ENCODE measurements at places on chromosomes 13 and 19.
A peak's percentile ranks its signal among the peaks of the same experiment; 100 is the strongest.

DNA sequence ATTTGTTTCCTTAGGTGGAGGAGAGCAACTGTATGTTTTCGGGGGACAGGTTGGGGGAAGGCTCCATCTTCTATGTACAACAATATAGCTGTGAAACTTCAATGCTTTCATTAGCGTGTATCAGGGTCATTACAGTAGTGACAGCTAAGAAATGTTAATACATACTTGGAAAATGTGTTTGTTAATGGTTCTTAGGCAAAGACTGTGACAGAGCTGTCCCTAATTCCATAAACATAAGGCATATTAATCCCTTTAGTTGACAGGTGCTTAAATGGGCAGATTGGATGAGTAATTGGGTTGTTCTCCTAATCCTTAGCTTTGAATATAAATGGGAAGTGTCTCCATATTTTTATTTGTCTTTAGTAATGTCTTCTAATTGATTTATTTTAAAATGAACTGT is 313.7 kb downstream of the HS6ST3 start:
- DNase-seq, result no peak

DNA sequence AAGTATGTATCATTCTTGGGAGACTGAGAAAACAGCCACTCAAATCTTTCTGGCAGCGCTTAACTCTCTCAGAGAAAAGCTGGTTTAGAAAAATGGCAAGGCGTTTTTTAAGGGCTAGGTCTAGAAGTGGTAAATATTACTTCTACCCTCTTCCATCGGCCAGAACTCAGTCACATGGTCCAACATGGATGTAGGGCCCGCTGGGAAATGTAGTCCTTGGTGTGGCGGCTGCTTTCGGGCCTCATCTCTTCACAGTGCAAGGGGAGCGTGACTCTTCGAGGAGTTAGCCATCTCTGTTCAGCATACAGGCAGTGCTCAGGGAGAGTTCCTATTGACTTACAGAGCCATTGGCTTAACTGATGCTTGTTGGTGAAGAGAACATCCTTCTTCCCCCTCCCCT is 6.3 kb downstream of the VSTM2B start:
- DNase-seq, result no peak

DNA sequence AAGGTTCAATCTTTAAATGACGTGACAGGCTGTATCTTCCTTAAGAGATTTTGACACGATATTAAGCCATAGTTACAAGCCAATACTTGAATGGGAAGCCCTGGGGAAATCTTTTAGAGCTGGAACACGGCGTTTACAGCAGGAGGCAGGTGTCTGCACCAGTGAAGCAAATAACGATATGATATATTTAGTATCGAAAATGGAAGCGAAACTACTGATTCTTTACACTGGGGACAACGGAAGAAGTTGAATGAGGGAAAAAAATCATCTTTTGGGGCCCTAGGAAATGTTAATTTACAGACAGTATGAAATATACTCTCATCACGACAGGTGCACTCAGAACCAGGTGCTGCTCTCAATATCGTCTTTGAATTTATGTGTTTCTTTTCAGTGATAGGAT is 793.9 kb upstream of the PCDH20 start:
- DNase-seq, result no peak

GRCh38 chr19:1171755-1172352 is 2.2 kb downstream of the SBNO2 start:
- peak; percentile 52 for DNase-seq

DNA sequence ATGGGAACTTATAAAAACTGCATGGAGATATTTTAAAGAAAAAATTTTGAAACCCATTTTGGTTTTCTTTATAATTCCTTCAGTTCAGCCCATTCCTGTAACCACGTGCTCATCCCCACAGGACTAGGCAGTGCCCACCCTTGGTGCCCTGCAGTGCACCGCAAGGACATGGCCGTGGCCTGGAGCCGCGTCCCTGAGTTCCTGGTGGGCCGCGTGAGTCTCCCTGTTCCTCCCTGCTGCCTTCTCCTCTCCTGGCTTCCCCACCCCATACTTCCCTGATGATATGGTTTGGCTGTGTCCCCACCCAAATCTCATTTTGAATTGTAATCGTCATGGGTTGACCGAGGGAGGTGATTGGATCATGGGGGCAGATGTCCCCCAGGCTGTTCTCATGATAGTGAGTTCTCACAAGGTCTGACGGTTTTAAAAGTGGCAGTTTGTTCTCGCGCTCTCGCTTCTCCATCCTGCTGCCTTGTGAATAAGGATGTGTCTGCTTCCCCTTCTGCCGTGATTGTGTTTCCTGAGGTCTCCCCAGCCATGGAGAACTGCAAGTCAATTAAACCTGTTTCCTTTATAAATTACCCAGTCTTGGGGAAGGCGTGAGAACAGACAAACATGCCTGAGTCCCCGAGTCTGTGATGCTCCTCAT is 31.6 kb upstream of the TFDP1 start:
- peak; percentile 15 for DNase-seq

- no peak for DNase-seq
Observed at GRCh38 chr19:33620611-33621010, 1.1 kb upstream of the CHST8 start.

- no peak for DNase-seq
Observed at GRCh38 chr13:43653395-43653794, 133.4 kb downstream of the ENOX1 start.

- no peak for DNase-seq
Observed at GRCh38 chr13:74258961-74259360, 124.8 kb upstream of the KLF12 start.

DNA sequence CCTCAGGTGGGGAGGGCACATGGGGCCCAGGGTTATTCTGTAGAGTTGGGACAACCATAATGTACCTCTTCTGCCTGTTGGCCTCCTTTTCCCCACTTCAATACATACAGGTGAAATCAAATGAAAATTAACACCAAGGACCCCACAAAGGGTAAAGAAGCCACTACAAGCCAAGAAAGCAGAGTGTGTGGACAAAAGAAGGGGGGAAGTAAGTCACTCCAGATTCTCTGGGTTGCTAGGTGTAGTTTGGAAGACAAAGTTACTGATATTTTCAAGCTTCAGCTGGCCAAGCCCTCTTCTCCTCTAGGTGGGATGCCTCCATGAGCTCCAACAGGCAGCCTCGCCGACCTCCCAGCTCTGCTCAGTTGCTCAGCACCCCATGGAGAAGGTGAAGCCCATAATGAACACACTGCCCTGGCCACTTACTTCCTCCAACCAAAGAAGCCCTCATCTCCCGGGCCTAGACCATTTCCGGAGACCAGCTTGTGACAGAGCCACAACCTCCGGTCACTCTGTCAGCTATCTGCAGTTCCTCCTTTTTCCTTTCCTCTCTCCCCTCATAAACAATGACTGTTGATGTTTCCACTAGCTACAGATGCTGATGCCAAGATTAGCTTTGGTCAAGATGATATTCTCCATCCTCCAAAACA is 66.8 kb upstream of the MED4 start:
- DNase-seq, result peak; percentile 44

GRCh38 chr13:40207001-40207478 is 459.4 kb downstream of the FOXO1 start:
- no peak for DNase-seq

GRCh38 chr13:58085819-58086218 is 454.3 kb downstream of the PCDH17 start:
- DNase-seq, result no peak

GRCh38 chr19:14530005-14530348 is 583 bp downstream of the TECR start:
- DNase-seq, result no peak

DNA sequence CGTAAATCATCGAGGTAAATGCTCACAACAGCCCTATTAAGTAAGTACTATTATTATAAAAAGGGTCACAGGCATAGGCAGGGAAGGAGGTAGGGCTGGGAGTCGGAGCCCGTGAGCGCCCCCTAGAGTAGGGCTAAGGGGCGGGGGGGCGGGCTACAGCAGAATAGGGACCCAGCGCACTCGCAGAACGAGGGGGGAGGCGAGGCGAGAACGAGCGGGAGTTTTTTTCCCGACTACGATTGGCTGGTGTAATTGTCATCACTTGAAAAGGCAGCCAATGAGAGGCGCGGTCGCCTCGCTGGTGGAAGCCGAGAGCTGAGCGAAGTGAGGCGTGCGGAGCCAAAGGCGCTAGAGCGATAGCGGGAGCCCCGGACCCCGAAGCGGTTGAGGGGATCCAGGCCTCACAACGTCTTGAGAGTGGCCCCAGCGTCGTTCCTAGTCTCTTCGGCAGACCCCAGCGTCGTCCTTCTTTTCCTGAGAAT is 24.2 kb downstream of the KEAP1 start:
- DNase-seq, result peak; percentile 90

DNA sequence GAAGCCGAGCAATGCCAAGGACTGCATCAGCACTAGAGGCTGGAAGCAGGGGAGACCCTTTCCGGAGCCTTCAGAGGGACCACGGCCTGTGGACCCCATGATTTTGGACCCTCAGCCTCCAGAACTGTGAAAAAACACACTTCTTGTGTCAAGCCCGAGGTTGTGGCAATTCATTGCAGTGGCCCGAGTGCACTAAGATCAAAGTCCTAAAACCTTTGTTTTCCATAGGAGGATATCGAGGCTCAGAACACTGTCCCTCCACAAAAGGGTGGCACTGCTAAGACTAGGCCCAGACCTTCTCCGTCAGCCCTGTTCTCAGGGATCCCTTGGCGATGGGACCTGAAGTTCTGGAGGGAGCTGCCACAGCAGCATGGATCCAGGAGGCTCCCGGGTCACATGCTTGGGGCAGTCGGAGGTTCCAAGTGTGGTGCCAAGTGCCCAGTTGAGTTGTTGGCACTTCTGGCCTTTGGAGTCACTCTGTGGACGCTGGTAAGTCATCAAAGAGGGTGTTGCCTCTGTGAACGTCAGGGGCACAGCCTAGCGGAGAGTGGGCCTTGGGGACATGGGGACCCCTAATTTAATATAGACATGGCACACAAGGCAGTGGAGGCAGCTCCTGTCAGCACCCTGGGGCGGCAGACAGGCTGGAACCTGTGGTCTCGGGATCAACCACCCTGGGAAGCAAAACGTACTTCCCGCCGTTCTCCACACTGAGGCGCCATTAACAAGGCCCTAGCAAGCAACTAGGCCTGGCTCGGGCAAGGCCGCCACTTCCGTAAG is 199.2 kb downstream of the COL4A1 start:
- no peak for DNase-seq

- no peak for DNase-seq
Observed at GRCh38 chr19:43422000-43422688, 7.5 kb downstream of the TEX101 start.

DNA sequence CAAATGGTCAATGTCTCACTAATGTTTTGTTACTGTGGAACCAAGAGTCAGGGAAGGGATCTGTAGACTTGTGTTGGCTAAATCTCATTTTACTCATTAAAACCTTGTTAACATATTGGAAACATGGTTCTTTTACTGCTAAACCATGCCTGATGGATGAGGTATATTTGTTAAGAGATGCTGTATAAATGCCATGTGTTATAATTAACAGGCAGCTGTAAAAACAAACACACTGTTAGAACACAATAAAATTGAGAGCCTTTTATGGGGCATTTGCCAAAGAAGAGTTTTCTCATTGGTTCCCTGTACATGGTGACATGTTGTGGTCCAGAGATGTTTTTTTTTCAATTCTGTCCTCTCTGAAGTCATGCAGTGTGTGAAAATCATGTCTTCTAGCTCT is 121.9 kb downstream of the ESD start:
- DNase-seq, result no peak

- DNase-seq, result peak; percentile 53
Observed at GRCh38 chr19:53102756-53103233, 427 bp downstream of the ZNF160 start.

DNA sequence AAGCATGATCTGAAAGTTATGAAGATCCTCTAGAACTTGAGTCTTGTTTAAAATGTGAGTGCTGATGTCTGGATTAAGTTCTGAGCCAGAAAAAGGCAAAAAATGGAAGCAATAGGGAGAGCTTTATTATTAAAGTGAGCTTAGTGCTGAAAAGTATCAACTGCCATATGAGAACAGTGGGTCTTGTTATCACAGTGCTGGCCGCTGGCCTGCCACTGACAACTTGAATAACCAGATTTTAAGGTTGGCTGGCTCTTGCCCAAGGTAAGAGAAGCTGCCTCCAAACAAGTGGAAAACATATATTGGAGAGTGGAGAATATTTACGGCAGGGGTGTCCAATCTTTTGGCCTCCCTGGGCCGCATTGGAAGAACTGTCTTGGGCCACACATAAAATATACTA is 33.9 kb downstream of the NUFIP1 start:
- DNase-seq, result no peak

GRCh38 chr19:7916103-7916954 is 1.7 kb downstream of the TGFBR3L start:
- no peak for DNase-seq

- no peak for DNase-seq
Observed at GRCh38 chr13:50387051-50387581, 371.9 kb downstream of the KCNRG start.

GRCh38 chr19:18541258-18541991 is 1.9 kb downstream of the FKBP8 start:
- DNase-seq, result no peak

DNA sequence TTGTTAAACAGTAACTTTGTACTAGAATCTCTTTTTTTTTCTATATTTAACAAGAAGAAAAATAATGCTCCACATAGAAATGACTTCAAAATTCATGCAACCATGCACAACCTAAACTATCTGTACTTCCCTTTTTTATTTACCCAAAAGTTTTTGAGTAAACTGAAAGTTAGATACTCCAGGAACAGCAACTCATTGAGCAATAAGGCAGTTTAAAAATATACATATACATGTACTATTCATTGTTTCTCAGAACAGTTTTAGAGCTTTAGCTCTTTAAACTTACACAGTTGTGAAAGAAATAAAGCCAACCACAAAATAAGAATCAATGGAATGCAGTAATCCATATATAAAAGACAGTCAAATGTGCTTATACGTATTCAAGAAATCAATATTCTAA is 39.2 kb downstream of the MTMR6 start:
- DNase-seq, result no peak

GRCh38 chr13:104823071-104823470 is 1712.4 kb downstream of the EFNB2 start:
- no peak for DNase-seq

- DNase-seq, result no peak
Observed at GRCh38 chr19:22427960-22428913, 6.1 kb upstream of the ZNF98 start.

GRCh38 chr19:3007975-3008374 is 21.1 kb downstream of the TLE2 start:
- DNase-seq, result no peak

DNA sequence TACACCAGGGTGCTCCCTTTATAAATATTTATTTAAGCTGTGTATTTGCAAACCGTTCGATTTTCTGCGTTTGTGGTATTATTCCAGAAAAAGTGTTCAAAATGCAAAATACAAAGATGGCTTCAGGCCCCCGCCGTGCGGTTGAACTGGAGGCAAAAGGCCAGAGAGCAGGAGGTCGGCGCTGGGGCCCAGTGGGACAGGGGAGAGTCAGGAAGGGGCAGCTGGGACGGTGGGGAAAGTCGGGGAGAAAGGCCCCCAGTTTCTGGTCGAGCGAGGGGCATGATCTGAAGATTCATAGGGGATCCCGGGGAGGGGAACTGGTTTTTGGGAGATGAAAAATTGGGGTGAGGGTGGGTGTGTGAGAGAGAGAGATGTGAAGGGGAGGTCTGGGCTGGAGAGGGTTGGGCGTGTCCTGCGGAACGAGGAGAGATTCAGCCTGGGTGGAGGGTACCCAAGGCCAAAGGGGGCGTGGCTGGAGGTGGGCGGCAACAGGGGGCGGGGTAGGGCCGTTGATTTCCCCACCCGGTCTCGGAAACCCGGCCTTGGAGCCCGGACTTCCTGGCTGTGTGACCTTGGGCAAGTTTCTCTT is 678 bp downstream of the ISOC2 start:
- DNase-seq, result peak; percentile 91

All from ureter (tissue), 1 donor.